Right cardiac atrium (tissue), 5 donors: ENCODE measurements at places on chromosomes 7 and 10. TPM values are rescaled to one million over a fixed set of nuclear protein-coding genes. Genes with fewer than 3 reads are reported as not detected.

GRCh38 chr10:132516771-132517725 lies 20.5 kb upstream of the INPP5A start:
- DNase-seq, result peak; percentile 96

Gene MYH16
- not detected for total RNA-seq

GRCh38 chr7:137626469-137627067 lies 220.2 kb downstream of the DGKI start:
- DNase-seq, result peak; percentile 21

DNA sequence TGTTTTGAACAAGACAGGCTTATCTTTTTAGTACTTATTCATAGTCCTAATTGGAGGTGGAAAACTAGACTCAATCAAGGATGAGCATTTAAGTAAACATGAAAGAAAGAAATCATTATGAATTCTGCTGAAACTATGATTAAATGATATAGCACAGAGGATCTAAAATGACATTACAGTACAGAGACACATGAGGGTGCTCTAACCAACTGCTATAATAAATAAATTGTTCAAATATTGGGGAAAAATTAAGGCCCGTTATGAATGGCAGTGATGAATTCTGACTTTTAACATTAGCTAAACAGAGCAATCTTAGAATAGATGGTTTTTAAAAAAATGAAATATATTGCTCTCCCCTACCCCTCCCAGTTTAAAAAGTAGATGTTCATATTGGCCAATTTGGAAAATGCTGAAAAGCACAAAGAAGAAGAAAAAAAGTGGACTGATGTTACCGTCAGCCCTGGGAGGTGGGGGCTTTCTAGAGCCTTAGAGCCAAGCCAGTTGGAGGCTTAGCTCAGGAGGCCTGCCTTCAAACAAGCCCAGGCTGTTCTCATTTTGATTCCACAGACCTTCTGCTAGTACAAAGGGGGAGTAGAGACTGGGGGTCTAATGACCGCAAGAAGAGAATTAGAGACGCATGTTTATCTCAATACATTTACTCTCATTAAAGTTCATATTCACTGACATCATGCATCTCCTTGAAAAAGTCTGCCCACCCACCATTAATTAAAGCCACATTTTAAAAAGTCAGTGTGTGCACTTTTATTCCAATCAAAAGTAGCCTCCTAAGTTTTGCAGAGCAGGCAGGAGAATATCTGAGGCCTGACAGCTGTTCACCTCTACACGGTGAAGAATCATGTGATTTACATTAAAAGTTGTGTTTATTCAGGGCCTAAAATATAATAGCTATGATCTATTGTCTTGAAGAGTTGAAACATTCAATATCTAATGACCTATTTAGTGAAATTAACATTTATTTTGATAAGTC lies 10.0 kb downstream of the WNT2 start:
- DNase-seq, result no peak

- no peak for DNase-seq
Measured at GRCh38 chr7:90276033-90276728, 31.2 kb downstream of the CFAP69 start.

- no peak for DNase-seq
Measured at GRCh38 chr7:73840715-73841379, 1.5 kb downstream of the METTL27 start.

DNA sequence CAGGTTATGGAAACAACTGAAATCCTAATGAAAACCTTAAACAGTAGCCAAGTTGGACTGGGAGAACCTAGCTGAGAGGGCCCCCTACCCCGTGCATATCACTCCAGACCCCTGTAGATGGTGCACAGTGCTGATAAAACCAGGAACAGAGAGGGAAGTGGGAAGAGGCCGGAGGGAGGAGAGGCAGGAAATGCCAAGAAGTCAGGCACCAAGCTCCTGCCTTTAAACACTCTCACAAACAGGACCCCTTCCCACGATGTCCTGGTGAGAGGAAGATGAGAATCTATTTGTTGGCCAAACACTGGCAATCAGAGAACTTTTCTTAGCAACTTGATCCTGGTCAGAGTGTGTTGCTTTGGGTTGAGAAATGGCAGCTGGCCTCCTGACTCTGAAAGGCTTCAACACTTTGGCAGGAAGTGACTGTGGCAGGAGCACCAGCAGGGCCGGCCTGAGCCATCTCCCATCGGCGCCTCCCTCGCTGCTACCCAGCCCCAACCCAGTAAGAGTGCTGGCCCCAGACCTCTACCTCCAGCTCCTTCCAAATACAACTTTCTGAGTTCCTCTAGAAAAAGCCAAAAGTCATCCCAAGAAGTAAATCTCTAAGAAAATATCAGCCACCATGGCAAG lies 39.5 kb downstream of the GSDME start:
- no peak for DNase-seq

Gene TWNK
- 7.5 TPM for total RNA-seq
